ENCODE measurements at places on chromosomes 16 and 17. TPM values are rescaled to one million over a fixed set of nuclear protein-coding genes. Genes with fewer than 3 reads are reported as not detected.

DNA sequence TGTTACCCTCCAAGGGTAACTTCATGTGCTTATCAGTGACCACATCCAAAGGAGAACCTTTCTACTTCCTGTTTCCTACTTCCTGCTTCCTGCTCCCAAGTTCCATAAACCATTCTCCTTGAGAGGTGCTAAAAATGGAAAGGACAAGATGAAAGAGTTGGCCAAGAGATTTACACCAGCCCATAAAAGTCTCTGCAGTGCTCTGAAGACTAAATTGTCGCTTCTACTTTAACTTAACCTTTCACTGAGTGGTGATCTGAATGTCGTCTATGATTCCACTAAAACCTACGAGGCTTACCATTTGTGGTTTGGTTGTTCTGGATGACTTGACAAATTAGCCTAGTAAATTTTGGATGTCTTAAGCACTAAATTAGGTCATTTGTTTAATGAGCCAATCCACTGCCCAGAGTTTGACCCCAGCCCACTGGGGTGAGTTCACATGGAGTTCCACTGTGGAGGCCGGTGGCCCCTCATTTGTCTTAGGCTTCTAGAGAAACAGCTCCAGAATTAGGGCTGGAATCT is 333.1 kb downstream of the FOXL1 start:
- DNase-seq: no peak

DNA sequence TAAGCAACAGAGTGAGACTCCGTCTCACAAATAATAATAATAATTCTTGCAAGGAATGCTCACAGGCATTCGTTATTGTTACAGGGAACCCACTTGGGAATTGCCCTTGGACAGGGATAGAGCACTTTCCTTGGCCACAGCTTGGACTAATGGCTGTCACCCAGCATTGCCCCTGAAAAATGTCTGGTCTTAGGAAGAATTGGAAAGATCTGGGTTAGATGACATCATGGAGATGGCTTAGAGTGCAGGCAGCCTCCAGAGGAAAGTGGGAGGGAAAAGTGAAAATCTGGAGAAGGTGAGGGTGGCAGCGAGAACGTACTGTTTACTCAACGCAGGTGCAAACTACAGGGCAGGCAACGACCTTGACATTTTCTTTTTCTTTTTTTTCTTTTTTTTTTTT is 59.3 kb upstream of the MRTFB start:
- DNase-seq: no peak

GRCh38 chr16:77647726-77648125 is 74.6 kb upstream of the NUDT7 start:
- no peak for DNase-seq

- DNase-seq: no peak
Measured at GRCh38 chr16:56480776-56481467, 29.6 kb downstream of the OGFOD1 start.

SLC38A8 gene
- not detected for total RNA-seq

GRCh38 chr17:27572665-27573064 is 58.3 kb upstream of the LGALS9 start:
- no peak for DNase-seq

KRT40 gene
- not detected for total RNA-seq

DNA sequence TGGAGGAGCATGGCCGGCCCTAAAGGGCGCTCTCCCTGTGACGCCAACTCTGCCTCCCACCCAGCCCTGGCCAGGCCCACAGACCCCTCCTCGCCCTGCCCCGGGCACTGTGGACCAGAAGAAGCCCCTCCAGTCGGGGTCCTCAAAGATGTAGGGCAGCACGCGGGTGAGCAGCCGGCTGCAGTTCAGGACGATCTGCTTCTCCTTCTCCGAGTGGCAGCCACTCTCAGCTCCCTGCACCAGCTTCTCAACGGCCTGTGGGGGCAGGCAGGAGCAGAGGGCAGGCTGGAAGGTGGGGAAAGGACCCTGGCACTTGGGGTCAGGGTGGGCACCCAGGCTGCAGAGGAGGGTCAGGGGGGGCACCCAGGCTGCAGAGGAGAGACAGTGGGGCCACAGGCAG is 8.9 kb downstream of the HID1 start:
- DNase-seq: no peak

DNA sequence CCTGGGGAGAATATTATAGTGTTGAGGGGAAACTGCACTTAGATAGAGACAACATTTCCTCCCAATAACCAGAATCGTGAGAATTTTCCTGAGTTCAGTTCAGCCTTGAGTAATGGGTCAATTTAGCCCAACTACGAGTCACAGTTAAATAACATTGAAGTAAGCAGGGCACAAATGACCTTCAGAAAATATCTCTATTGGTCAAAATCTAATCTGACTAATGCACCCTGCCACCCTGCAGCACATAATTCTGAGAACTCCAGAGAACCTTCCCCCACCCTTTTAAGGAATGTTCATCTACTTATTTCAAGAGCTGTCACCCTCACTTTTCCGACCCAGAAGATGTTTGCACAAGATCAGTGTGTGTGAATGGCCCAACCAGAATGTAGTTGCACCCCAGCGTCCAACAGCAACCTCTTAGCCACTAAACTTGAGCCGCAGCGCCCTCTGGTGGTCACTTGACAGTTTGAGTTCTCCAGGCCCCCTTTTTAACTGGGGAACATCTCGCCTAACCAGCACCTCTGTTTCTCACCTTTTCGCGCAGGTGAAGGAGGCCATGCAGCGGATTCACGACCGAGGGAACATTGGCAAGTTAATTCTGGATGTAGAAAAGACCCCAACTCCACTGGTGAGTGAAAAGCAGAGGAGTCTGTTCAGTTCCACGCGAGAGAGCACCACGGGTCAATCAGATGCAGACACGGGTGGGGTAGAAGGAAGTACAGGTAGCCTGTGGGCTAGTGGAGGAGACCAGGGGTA is 50.9 kb upstream of the CLEC3A start:
- peak; percentile 63 for DNase-seq

ADPRM gene
- 25.7 TPM for total RNA-seq

SLC35G6 gene
- not detected for total RNA-seq

DNA sequence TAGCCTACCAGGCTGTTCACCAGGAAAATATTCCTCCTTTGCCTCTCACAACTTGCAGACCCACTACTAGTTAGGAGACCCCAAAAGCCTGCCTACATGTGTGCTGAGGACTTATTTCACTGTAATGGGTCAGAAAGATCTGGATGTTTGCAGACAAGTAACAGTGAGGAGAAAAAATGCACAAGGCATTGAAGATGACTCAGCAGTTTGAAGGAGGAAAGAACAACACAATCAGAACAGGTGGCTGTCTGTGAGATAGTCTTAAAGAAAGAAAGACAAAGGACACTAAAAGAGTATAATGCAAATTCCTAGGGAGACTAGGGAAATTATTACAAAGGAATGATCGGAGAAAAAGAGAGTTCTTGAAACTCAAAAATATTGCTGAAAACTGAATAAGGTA is 69.0 kb downstream of the ANKFN1 start:
- DNase-seq: no peak

GRCh38 chr16:86324320-86324719 is 186.0 kb upstream of the FOXF1 start:
- DNase-seq: no peak

USP31 gene
- 1.8 TPM for total RNA-seq

RAMP2 gene
- not detected for total RNA-seq

DNA sequence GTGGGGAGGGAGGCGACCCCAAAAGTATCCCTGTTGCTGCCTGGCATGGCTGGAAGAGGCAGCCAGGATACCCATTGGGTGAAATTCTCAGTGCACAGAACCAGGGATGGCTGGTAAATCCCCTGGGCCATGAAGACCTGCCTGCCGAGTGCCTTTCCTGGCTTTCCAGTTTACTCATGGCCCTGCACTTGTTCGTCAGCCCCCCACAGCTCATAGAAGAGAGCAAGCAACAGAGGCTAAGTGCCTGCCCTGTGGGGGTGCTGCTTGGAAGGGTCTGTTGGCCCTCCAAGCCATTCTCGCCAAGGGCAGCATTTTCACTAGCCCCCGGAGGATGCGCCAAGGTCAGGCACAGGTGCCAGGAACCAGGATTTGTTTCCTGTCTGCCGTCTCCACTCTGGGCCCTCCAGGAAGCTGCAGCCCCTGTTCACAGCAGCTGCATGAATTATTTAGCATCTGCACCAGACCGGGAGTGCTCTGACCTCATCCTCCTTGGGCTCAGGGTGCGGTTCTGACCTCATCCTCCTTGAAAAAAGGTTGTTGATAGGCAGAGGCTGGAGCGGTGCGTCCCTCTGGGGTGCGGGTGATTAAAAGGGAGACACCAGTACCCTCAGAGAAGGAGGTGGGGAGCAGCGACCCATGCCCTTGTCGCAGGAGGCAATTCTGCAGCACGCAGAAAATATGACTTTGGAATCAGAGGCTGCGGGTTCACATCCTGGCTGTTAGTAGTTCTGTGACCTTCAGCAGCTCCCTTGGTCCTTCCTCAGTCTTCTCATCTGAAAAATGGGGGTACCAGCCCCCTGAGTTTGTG is 14.2 kb upstream of the CD300A start:
- DNase-seq: no peak

DNA sequence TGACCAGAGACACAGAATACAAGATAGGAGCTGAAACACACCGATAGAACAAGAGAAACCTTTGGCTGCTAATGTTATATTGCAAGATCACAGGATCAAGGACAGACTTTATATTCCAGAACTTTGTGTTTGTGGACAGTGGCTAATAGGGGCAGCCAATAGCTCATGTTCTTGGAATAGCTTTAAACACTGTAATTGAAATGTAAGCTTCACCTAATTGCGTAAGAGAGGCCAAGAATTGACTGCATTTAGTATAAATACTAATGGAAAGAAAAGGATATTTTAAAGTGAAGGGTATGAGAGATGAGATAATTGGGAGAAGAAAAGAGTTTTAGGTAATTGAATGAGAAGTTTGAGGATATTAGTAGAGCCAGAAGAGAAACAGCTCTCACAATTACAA is 758.8 kb downstream of the CDH11 start:
- DNase-seq: no peak

TBC1D3C gene
- not detected for total RNA-seq

- no peak for DNase-seq
Measured at GRCh38 chr17:8867361-8867981, at the start of gene PIK3R6. PIK3R6 (minus strand) TSS chr17:8867674; CDS start chr17:8849794, 17,880 bp downstream.

MPP3 gene
- total RNA-seq: not detected

DNA sequence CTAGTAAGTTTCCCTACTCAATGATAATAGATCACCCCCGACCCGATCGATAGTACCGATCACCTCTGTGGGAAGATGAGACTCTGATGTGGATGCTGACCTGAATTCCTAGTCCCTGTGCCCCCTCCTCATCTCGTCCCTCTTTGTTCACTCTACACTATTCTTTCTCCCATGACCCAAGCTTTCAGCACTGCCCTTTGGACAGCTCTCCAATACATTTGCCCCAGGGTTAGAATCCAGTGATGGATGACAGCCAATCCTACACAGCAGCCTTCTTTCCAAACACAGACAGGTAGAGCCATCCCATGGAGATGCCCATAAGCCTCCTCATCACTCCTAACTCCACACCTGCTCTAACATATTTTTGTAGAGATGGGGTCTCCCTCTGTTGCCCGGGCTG is 141.1 kb downstream of the GSG1L start:
- DNase-seq: no peak

- DNase-seq: no peak
Measured at GRCh38 chr17:19565817-19566575, 32.3 kb downstream of the SLC47A1 start.

TPSG1 gene
- total RNA-seq: not detected

- no peak for DNase-seq
Measured at GRCh38 chr17:43732958-43733357, 25.6 kb downstream of the SOST start.

GRCh38 chr17:45129426-45129939 is 2.8 kb downstream of the PLCD3 start:
- no peak for DNase-seq

GFER gene
- total RNA-seq: 16.1 TPM

PRSS27 gene
- total RNA-seq: 0.53 TPM

DNA sequence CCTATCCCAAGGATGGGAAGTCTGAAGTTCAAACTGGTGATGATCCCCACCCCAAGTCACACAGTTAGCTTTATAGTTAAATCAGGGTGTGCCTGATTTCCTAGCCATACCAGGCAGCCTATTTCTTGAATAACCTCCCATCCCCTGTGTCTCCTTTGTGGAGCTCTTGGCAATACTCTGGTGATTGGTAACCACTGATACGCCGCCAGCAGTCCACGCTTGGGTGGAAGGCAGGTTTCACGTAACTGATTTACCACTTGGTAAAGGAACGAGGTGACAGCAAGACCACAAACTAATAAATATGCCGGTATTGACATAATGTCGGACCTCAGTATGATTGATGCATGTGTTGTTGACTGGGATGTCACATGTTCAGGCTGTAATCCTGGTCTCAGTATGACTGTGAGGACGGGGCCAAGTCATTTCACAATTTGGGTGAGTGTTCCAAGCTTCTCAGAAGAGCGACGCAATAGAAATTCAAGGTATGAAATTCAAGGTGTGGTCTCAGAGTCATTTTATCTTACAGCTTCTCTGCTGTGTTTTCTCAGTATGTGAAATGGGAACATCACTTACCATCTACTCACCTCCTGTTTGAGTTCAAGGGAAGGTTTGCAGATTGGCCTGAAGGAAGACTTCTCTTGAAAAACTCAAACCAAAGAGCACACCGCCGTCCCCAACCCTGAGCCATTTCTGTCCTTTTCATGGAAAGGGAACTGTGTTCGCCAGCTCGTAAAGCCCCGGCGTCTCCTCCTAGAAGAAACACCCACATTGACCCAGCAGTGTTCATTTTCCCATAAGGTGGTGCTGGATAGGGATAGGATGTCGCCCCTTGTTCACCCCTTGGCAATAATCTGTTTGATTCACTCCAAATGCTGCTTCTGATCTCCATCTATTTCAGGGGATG is 678.9 kb downstream of the WWOX start:
- DNase-seq: no peak

DNA sequence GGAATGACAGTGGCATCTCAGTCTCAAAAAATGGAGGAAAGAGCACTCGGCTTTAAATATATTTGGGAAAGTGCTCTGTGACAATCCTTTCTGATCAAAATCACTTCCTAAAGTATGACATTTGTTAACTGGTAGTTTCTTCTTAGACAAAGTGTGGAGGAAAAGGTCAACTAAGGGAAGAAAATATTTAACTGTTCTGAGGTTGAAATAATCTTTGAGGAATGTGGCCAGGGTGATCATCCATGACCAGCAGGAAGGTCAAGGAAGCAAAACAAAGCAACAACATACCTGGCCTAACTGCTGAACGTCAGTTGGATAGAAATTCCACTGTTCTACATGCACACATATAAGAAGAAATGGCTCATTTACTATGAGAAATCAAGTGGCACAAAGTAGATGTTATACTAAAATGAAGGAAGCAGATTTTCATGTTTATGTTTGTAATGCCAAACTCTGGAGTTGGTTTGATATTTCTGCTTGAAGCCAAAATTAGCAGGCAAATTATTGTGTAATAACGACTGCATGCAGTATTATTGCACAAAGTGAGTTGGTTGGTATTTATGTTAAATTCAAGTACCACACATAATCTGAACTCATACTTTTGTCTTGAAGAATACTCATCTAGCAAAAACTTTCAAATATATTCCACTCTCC is 87.3 kb upstream of the CORO6 start:
- DNase-seq: no peak

CA10 gene
- total RNA-seq: not detected

OR1A2 gene
- total RNA-seq: not detected

DNA sequence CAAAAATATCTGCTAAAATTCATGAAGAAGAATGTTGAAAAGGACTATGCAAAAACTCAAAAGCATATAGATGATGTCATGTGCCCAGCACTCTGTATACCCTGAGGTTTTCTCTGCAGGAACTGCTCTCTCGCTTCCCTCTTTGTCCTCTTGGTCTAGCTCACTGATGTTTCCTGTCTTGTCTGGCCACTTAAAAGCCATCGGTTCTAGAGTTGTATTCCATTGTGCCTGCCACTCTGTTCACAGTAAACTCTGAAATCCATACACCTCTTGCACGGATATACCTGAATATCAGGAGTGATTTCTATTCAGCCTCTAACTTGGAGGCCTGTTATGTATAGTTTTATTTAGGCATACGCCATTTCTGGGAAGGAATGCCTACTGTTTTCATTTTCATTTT is 101.0 kb upstream of the CNTNAP4 start:
- DNase-seq: no peak

Data from CD8-positive, alpha-beta T cell (primary cell).